Upper lobe of left lung (tissue), 6 donors: ENCODE measurements at places on chromosomes 12 and 14.

DNA sequence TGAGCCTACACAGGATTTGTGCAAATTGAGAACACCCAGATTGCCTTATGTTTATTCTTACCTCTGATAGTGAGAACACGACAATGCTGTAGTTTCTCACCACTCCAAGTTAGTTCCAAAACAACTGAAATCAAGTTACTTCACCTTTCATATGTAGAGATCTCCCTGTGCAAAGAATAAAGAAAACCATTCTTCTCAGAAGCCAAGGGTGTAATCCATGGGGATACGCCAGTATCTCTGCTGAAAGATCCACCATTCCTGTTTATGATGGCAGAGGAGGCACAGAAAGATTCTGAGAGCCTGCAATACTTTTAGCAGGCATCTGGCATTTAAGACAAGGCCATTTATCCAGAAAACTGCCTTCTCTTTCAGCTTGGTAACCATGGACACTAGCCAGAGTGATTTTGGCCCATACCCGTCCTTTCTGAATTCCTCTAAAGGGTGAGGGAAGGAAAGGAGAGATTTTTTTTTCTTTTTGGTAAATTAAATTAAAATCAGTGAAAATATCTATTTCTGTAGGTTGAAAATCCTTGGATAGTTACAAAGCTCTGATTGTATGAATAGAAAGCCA lies 355.4 kb upstream of the FAR2 start:
- no peak for DNase-seq
- H3K4me1 ChIP-seq, result no peaks in the 10 kb centered on the region
- no peaks in the 10 kb centered on the region for H3K36me3 ChIP-seq

DNA sequence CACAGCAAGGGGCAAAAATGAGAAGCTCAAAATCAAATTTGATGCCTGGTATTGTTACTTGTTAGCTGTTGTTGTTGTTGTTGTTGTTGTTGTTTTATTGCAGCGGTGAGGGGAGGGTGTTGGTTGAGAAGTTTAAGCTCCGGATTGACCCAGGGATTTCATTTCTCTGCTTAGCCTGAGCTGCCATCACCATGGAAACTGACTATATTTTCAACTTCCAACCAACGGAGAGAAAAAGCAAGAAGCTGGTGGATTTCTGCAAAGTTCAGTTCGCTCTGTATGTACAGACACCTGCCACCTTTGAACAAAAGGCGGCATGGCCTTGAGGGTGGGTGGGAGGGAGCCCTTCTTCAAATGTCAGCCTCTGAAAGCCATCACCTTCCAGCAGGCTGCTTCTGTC lies 194.5 kb upstream of the NOS1 start:
- no peak for DNase-seq
- H3K4me1 ChIP-seq, result no peaks in the 10 kb centered on the region
- H3K27ac ChIP-seq, result no peak overlapping the region
- no peak overlapping the region for H3K4me3 ChIP-seq

- no peak overlapping the region for H3K27ac ChIP-seq
- no peaks in the 10 kb centered on the region for H3K36me3 ChIP-seq
- H3K4me1 ChIP-seq, result peaks cover 6% of the 10 kb centered on the region
- no peak for DNase-seq
Measured at GRCh38 chr12:69287556-69287955, 48.2 kb downstream of the CPSF6 start.

GRCh38 chr12:94405413-94406116 lies 54.1 kb downstream of the CEP83 start:
- no peak overlapping the region for H3K4me3 ChIP-seq
- H3K27me3 ChIP-seq, result no peaks in the 10 kb centered on the region
- DNase-seq, result no peak
- H3K4me1 ChIP-seq, result no peaks in the 10 kb centered on the region
- H3K27ac ChIP-seq, result no peak overlapping the region

- H3K36me3 ChIP-seq, result no peaks in the 10 kb centered on the region
- DNase-seq, result no peak
- no peak overlapping the region for H3K27ac ChIP-seq
- H3K27me3 ChIP-seq, result no peaks in the 10 kb centered on the region
- H3K4me1 ChIP-seq, result no peaks in the 10 kb centered on the region
Measured at GRCh38 chr14:83814896-83815295, 1715.0 kb upstream of the FLRT2 start.

DNA sequence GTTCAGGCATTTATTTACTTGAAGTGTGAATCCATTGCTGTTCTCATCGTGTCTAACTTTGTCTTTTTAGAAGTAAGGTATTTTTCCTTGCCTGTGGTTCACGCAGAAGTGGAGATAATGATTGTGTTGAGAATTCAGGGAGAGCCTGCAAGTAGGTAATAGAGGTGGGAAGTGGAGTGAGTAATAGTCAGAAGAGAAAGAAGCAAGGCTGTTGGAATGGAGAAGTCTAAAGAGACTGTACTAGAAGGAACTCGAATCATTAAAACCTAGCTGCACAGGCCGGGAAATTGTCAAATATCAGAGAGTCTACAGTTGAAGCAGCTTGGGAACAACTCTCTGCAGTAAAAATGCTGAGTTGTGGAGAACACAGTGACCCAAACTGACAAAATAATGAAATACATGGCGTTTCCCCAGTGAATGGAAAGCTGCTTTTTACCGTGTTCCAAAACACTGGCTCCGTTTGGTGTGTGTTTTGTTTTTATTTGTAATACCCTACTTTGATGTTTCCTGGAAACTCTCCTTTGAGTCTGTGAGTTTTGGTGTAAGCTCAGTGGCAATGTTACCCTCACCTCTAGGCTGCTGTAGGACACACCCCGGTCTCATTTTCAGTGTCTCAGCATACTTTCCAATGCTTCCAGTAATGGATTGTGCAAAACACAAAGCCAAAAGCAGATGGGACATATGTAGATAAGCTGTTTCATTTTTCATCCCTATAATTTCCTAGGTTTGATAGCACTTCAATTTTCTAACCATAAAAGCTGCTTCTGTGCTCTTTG lies 146.6 kb downstream of the CRADD start:
- H3K36me3 ChIP-seq, result no peaks in the 10 kb centered on the region
- H3K27me3 ChIP-seq, result no peaks in the 10 kb centered on the region
- H3K4me3 ChIP-seq, result no peak overlapping the region
- H3K4me1 ChIP-seq, result peaks cover 24% of the 10 kb centered on the region
- DNase-seq, result no peak

DNA sequence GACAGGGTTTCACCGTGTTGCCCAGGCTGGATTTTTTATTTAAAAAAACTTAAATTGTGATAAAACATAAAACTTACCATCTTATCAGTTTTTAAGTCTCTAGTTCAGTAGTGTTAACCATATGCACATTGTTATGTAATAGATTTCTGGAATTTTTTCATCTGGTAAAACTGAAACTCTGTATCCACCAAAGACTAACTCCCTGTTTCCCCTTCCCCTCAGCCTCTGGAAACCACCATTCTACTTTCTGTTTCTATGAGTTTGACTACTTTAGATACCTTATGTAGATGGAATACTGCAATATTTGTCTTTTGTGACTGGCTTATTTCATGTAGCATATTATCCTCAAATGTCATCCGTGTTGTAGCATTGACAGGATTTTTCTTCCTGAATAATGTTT lies 12.8 kb upstream of the PLEKHG3 start:
- no peak overlapping the region for H3K27ac ChIP-seq
- no peak for DNase-seq
- no peaks in the 10 kb centered on the region for H3K36me3 ChIP-seq
- H3K4me3 ChIP-seq, result no peak overlapping the region

GRCh38 chr12:30795410-30796312 lies 40.9 kb upstream of the CAPRIN2 start:
- H3K4me1 ChIP-seq, result peaks cover 20% of the 10 kb centered on the region
- DNase-seq, result peak; percentile 93
- H3K27me3 ChIP-seq, result no peaks in the 10 kb centered on the region
- H3K27ac ChIP-seq, result no peak overlapping the region
- H3K36me3 ChIP-seq, result no peaks in the 10 kb centered on the region
